ENCODE measurements at places on chromosomes 3 and 15. TPM values are rescaled to one million over a fixed set of nuclear protein-coding genes. Genes with fewer than 3 reads are reported as not detected.

Gene SEMA6D
- 9.5 TPM for total RNA-seq

Gene IGSF11
- total RNA-seq = 1.7 TPM

Gene TJP1
- 97.5 TPM for total RNA-seq

Gene SLC2A2
- total RNA-seq = not detected

Gene LRRIQ4
- total RNA-seq = 0.14 TPM

Gene APOD
- 582 TPM for total RNA-seq

Gene SPTSSB
- not detected for total RNA-seq

Gene PLD1
- 73.6 TPM for total RNA-seq

Gene GREM1
- 0.20 TPM for total RNA-seq

Gene DAZL
- not detected for total RNA-seq

Gene STRC
- total RNA-seq = not detected

Gene HES1
- 23.6 TPM for total RNA-seq

Gene STOML1
- total RNA-seq = 38.0 TPM

Gene IMP3
- 40.4 TPM for total RNA-seq

Gene MB21D2
- total RNA-seq = 2.0 TPM

Gene FETUB
- not detected for total RNA-seq

Gene SYNPR
- total RNA-seq = not detected

Gene MKRN2OS
- 1.3 TPM for total RNA-seq

Gene CHRFAM7A
- total RNA-seq = 1.9 TPM

Gene FBLN2
- 69.2 TPM for total RNA-seq

Gene RBP2
- not detected for total RNA-seq

Gene ENTPD3
- total RNA-seq = 0.64 TPM

Gene PLA2G4D
- total RNA-seq = not detected

Gene NR1D2
- 54.7 TPM for total RNA-seq

Gene MUC13
- total RNA-seq = not detected

Gene P3H2
- total RNA-seq = 24.9 TPM

Gene MYZAP
- 1,280 TPM for total RNA-seq

Gene TMEM40
- 1.2 TPM for total RNA-seq

Gene FSIP1
- total RNA-seq = 4.4 TPM

Gene GRAMD2A
- not detected for total RNA-seq

Gene IL12A
- 0.61 TPM for total RNA-seq

Gene ACP3
- total RNA-seq = not detected

Gene NRG4
- not detected for total RNA-seq

Gene GOLGA6A
- not detected for total RNA-seq

Gene CISH
- total RNA-seq = 8.9 TPM

Gene CHRD
- total RNA-seq = 7.1 TPM

Gene C15orf62
- not detected for total RNA-seq

Gene VGLL3
- 8.0 TPM for total RNA-seq

Data from heart right ventricle (tissue), 16 donors.